ENCODE measurements at places on chromosomes 6 and 20.

GRCh38 chr6:5765141-5765760 is 241.5 kb downstream of the NRN1 start:
- DNase-seq = no peak

DNA sequence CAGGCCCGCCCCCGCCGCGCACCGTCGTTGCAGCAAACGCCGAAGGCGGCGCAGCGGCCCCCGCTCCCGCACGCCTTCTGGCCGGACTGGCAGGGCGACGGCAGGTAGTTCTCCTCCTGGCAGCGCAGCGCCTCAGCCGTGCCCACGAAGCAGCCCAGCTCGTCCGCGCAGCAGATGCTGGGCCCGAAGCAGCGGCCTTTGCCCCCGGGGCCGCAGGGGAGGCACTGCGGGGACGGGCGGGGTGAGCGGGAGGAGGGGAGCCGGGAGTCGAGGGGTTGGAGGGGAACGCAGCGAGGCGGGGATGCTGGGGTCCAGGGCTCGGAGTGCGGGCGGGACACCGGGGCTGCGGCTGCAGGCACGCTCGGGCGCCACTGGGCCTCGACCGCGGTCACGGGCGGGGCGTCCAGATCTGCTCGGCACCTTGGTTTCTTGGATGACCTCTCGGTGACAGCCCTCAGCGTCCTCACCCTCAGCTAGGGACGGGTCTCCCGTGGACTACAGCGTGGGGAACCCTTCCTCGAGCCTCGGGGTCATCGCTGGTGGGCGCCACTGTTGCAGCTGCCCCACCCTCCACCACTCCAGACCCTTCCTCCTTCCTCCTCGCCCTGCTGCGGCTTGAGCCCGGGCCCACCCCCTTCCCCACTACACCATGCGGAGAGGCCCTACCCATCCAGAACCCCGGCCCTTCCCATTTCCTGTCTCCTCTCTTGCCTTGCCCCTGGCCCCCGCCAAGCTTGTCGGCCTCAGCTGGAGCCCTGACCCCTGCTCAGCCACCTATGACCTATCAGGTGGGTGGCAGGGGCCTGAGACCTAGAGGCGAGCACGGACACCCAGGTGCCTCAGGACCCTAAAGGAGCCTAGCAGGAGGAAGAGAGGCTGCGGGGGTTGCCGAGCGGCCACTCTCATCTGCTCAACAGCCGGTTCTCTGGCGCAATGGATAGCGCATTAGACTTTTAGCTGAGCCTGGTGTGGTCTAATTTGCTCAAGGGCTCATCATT is 1.3 kb downstream of the AVP start:
- no peak for DNase-seq

DNA sequence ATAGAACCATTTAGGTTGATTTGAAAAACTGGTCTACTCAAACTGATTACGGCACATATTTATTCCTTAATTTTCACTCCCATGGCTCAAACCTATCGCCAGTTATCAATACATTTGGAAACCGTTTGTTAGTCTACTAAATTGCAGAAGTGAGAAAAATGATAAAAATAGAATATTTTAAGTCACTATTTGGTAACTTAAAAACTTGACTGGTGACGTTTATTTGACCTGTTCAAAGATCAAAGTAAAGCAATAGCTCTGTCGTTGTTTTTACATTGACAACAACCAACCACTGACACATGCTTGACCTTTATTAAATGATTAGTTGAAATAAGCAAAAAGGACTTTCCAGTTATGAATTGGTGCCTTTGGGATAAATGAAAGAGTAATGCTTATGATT is 402.9 kb upstream of the MAP3K7 start:
- DNase-seq = no peak

GRCh38 chr6:27293436-27294098 is 18.5 kb downstream of the POM121L2 start:
- no peak for DNase-seq

GRCh38 chr6:15308435-15309213 is 62.8 kb downstream of the JARID2 start:
- no peak for DNase-seq

- no peak for DNase-seq
Measured at GRCh38 chr6:90008189-90008907, 114.1 kb downstream of the GJA10 start.

GRCh38 chr6:97674802-97675201 is 391.8 kb upstream of the MMS22L start:
- DNase-seq = no peak

DNA sequence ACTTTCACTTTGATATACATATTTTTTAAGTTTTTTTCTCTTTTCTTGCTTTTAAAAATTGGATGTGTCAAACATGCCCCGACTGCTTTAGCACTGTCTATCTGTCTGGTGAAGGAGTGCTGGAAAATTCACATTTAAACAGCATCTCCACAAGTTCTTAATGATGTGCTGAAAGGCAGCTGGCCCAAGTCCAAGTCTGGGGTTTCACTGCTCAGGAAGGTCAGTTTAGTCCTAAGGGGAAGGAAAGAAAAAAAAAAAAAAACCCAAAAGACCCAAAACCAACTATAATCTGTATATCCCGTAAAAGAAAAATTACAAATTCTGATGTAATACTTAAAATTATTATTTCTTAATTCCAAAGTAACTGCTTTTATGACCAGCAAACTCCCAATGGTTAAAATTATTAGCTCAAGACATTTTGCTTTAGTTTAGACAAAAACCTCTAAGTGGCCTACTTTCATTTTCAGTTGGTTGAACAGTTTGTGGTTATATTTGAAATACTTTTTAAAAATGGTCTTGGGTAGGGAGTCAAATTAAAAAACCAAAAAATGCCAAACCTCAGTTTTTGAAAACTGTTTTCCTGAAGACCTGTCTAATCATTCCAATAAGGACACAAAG is 79.5 kb upstream of the PREP start:
- DNase-seq = no peak

DNA sequence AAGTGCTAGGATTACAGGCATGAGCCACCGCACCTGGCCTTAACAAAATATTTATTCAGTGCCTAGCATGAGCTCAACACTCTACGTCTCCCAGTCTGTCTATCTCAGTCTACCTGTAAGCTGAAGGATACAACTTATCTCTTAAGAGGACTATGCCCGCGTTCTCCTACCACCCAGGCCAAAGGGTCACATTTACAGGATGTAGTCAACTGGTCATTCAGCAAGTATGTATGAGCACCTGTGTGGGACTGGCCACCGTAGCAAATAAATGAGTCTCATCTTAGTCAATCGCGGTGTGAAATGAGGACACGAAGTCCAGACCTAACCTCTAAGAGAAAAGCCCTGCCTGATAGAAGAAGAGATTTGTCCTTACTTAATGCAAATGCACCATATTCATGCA is 49.9 kb downstream of the MUC22 start:
- no peak for DNase-seq

DNA sequence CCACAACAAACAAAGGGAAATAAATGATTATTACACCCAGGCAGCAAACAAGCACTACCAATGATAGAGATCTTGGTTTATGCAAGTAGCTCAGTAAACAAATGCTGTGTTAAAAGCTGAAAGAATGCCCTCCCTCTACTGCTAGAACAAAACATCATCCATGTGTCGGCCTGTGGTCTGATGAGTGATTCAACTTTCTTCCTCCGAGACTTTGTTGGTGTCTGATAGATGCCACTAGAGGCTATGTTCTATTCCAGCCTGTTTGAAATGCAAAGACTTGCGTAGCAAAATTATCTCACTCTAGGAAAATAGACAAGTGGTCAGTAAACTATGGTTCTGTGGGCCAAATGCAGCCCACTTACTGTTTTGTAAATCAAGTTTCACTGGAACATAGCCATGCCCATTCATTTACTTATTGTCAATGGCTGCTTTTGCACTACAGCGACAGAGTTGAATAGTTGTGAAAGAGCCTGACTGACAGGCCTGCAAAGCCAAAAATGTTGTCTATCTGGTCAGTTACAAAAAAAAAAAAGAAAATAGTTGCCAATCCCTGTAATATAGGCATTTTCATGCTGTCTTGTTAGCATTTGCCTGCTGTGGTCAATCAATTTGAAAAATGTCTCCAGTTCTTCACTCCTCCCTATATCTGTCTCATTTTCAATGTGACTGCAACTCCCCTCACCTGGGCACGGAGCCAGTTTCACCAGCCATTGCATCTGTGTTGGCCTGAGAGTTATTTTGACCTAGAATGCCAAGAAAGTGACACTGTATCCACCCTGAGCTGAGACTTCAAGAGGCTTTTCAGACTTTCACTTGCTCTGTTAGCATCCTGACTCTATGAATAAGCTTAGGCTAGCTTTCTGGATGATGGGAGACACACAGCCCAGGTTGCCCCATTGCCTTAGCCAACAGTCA is 544.6 kb upstream of the BTBD3 start:
- DNase-seq = no peak

GRCh38 chr6:148747145-148747470 is 278 bp downstream of the UST start:
- no peak for DNase-seq

DNA sequence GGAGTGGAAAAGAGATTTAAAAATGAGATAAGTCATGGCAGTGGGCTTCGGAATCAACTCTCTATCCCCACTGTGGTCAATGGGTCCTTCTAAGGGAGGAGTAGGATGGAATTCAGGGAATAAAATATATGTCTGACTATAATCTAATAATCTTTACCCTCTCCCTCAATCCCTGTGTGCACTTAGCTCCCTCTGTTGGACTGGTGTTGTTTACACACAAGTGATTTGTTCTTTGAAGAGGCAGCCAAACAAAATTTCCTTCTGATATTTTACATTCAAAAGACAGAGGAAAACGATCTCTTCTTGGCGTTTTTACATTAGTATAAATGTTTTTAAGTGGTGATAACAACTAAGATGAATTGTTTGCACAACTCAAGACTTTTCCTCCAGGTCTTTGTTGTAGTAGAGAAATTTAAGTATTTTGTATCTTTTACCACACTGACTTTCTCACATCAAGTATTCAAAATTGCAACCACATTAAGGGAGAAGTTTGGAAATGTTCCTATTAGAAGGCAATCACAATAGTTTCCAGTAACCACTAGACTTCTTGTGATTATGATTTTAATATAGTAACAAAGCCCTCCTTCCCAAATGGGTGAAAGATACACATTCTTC is 317.8 kb downstream of the CENPW start:
- no peak for DNase-seq

DNA sequence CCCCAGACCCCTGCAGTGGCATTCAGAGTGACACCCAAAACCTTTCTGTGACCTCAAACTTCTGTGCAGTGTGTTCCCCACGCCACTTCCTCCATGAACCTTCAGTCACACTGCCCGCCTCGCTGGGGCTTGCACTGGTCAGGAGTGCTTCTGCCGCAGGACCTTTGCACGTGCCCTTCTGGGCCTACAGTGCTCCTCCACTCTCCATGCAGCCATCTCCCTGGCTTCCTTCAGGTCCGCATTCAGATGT is 27.1 kb downstream of the SYNJ2 start:
- no peak for DNase-seq

DNA sequence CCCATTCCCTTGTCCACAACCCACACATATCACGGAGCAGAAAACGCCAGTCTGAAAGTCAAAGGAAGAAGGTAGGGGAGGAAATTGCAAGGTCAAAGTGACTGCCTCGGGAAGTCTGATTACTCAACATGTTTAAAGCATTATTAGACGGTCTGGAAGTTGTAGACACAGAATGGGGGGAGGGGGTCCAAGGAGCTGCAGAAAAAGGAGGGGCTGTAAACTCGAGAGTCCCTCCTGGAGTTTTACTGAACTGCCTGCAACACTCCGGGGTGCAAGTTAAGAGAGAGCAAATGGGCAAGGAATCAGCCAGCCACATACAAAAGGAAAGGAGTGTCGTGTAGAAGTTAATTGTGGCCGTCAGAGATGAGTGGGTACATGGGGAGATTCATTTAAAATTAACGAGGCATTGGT is 417.7 kb upstream of the JARID2 start:
- no peak for DNase-seq

GRCh38 chr20:32132911-32133549 is 23.5 kb downstream of the TM9SF4 start:
- no peak for DNase-seq

DNA sequence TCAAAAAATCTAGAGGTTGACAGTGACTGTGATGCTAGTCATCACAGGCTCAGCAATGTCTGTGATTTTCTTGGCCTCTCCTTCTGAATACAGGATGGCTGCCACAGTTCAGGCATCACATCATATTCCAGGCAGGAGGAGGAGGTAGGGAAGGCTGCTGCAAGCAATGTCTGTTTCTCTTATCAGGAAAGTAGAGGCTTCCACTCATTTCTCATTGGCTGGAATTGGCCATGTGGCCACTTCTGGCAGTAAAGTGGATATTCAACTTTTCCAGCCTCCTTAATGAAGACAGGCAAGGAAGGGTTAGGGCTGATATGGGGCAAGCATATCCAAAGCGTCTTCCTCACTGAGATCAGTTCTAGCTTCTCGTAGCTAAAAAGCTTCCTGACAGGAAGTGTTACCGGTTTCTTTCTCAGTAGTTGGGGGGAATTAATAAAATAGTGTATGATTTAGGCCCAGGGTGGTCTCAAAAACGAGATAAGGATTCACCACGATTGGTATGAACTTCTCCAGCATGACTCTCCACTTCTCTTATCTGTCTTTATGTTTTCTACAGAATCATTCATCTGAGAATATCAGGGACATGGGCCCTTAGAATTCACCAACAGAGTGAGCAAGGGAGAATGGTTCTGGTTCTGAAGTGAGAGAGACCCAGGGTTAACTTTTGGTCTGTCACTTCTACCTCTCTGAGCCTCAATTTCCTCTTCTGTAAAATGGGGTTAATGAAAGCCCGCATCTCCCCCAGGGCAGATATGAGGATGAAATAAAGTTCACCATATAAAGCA is 32.7 kb upstream of the PSMF1 start:
- DNase-seq = no peak

DNA sequence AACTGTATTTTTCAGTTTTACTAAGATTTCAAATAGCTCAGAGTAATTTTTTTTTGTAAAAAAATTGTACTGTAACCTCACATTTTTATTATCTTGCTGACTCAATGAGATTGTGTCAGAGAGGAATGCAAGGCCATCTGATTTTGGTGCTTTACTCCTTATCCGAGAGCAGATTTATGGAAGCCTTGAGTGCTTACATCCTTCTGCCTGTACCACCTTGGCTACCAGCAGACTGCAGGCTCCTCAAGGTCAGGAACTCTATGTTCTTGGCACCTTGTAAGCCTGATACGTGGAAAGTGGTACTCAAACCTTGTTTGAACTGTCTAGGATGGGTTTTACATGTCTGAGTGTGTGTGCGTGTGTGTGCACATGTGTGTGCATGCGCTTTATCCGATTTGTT is 80.1 kb upstream of the MLIP start:
- DNase-seq = no peak

GRCh38 chr6:129996387-129996786 is 22.0 kb upstream of the L3MBTL3 start:
- no peak for DNase-seq

DNA sequence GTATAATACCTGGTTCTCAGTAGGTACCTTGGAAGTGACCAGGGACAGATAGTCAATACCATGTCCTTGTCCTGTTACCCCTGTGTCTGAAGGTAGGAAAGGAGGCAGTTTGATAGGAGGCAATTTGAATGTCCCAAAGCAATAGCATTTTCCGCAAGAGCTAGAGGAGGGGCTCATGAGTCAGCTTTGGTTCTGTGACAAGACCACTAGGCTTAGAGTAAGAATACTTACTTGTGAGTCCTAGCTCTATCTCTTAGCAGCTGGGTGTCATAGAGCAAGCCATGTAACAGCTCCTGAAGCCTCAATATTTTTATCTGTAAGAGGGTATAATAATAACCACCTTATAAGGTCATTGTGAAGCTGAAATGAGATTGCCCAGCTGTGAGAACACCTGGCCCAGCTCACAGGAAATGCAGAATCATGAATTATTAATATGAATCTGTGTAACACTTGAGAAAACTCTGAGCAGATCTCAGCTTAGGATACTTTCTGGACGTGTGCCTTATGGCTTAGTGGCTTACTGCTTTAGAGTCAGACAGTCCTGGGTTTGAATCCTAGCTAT is 58.6 kb downstream of the DAAM2 start:
- no peak for DNase-seq

- no peak for DNase-seq
Measured at GRCh38 chr6:34373511-34373910, 19.0 kb downstream of the NUDT3 start.

Measured in stimulated activated CD4-positive, alpha-beta T cell treated with anti-CD3 and anti-CD28 coated beads, Interleukin-2, amount 100 ng/mL, for 4 hours (primary cell).